ENCODE measurements at places on chromosomes 2 and 18.

DNA sequence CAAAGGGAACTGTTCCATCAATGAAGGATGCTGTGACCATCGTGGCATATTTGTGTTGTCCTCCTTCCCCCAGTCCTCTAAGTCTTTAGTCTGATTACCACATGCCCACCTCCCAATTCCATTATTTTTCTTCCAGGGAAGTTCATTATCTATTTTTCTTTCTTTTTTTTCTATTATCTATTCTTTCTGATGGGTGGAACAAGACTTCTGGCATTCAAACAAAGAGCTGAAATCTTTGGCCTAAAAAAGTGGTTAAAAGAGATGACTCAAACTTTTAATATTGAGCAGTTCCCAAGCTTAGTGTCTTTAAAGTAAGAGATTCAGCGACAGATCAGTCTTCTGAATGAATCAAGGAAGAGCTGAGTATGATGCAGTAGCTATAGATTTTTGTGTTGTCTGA, 66.6 kb downstream of the DIS3L2 start:
- peaks cover 62% of the 10 kb centered on the region for H3K36me3 ChIP-seq
- no peak for DNase-seq
- no peak overlapping the region for H3K4me3 ChIP-seq
- peaks cover 3% of the 10 kb centered on the region for H3K27me3 ChIP-seq
- H3K4me1 ChIP-seq: peaks cover 16% of the 10 kb centered on the region
- H3K27ac ChIP-seq: no peak overlapping the region

- peaks cover 3% of the 10 kb centered on the region for H3K27me3 ChIP-seq
- no peak overlapping the region for H3K4me3 ChIP-seq
- H3K27ac ChIP-seq: no peak overlapping the region
- no peak for DNase-seq
- no peaks in the 10 kb centered on the region for H3K36me3 ChIP-seq
Measured at GRCh38 chr2:138213084-138213483, 248.8 kb downstream of the HNMT start.

GRCh38 chr2:16726147-16726546, 60.5 kb upstream of the CYRIA start:
- H3K4me3 ChIP-seq: no peak overlapping the region
- peaks cover 23% of the 10 kb centered on the region for H3K27me3 ChIP-seq
- H3K27ac ChIP-seq: no peak overlapping the region
- no peaks in the 10 kb centered on the region for H3K36me3 ChIP-seq
- DNase-seq: no peak

DNA sequence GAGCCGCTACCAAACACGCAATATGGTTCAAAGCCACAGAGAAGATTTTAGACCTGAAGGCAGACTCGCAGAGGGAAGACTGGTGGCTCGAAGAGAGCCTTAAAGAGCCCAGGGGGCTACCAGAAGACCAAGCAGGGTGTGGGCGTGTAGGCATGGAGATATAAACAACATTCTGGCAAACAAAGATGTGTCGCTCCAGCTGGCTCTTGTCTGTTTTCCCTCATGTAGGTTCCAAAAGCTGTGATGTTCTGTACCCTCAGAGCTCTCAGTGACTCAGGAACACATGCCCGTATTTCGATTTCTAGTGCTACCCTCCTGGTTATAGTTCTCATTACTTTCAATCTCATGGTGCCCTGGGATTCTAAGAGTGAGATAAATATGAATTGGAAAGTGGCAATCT, 44.5 kb downstream of the DOCK10 start:
- H3K36me3 ChIP-seq: no peaks in the 10 kb centered on the region
- DNase-seq: no peak
- H3K27me3 ChIP-seq: peaks cover 9% of the 10 kb centered on the region
- H3K27ac ChIP-seq: no peak overlapping the region
- H3K4me3 ChIP-seq: no peak overlapping the region

- H3K27ac ChIP-seq: no peak overlapping the region
- no peak overlapping the region for H3K4me3 ChIP-seq
- no peak for DNase-seq
- no peaks in the 10 kb centered on the region for H3K4me1 ChIP-seq
- peaks cover 10% of the 10 kb centered on the region for H3K27me3 ChIP-seq
Measured at GRCh38 chr2:232674491-232674890, 22.6 kb upstream of the GIGYF2 start.

DNA sequence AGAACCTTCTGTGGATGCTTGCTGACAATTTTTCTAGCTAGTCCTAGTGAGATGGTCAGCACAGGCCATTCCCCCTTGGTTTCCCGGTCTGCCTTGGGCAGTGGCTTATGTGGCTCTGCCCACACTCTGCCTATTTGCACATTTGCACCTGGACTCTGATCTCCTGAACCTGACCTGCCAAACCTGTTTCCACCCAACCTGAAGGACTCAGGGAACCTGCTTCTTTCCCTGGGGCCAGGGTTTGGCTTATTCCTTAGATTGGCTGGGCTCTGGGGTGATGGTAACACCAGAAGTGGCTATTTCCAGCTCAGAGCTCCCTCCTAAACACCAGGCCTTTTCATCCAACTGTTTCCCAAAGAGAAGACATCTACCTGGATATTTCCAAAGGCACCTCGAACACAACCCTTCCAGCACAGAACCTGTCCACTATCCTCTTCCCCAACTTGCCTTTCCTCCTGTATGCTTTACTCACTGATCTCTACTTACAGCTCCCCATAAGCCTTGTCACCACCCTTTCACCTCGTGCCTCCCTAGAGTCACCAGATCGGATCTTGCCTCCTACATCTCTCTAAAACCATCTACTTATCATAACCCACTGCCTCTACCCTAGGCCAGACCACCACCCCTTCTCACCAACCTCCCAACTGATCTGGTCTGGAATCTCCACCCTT, 5.8 kb upstream of the MTA3 start:
- no peak overlapping the region for H3K4me3 ChIP-seq
- peaks cover 6% of the 10 kb centered on the region for H3K27me3 ChIP-seq
- no peaks in the 10 kb centered on the region for H3K36me3 ChIP-seq
- H3K4me1 ChIP-seq: peaks cover 50% of the 10 kb centered on the region
- H3K27ac ChIP-seq: no peak overlapping the region

GRCh38 chr2:241728627-241729026, 5.8 kb upstream of the D2HGDH start:
- H3K27ac ChIP-seq: no peak overlapping the region
- DNase-seq: no peak
- peaks cover 17% of the 10 kb centered on the region for H3K4me1 ChIP-seq
- no peak overlapping the region for H3K4me3 ChIP-seq
- no peaks in the 10 kb centered on the region for H3K27me3 ChIP-seq

GRCh38 chr18:67599277-67599676, 82.8 kb upstream of the DSEL start:
- no peak overlapping the region for H3K27ac ChIP-seq
- peaks cover 5% of the 10 kb centered on the region for H3K4me1 ChIP-seq
- H3K36me3 ChIP-seq: peaks cover 5% of the 10 kb centered on the region

- H3K4me1 ChIP-seq: no peaks in the 10 kb centered on the region
- peaks cover 7% of the 10 kb centered on the region for H3K27me3 ChIP-seq
- no peaks in the 10 kb centered on the region for H3K36me3 ChIP-seq
- DNase-seq: no peak
- H3K4me3 ChIP-seq: no peak overlapping the region
Measured at GRCh38 chr2:102603904-102604303, 15.4 kb upstream of the SLC9A2 start.

DNA sequence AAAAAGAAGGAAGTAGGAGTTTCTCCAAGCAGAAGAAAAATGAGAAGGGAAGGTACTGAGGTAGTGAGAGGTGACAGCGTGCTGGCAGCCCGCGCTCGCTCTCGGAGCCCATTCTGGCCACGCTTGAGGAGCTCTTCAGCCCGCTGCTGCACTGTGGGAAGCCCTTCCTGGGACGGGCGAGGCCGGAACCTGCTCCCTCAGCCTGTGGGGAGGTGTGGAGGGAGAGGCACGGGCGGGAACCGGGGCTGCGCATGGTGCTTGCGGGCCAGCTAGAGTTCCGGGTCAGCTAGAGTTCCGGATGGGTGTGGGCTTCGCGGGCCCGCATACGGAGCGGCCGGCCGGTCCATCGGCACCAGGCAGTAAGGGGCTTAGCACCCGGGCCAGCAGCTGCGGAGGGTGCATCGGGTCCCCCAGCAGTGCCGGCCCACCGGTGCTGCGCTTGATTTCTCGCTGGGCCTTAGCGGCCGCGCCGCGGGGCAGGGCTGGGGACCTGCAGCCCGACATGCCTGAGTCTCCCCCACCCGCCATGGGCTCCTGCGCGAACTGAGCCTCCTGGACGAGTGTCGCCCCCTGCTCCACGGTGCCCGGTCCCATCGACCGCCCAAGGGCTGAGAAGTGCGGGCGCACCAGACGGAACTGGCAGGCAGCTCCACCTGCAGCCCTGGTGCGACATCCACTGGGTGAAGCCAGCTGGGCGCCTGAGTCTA, 11.1 kb upstream of the CYS1 start:
- no peaks in the 10 kb centered on the region for H3K36me3 ChIP-seq
- no peak overlapping the region for H3K4me3 ChIP-seq
- DNase-seq: no peak
- H3K27me3 ChIP-seq: peaks cover 14% of the 10 kb centered on the region

DNA sequence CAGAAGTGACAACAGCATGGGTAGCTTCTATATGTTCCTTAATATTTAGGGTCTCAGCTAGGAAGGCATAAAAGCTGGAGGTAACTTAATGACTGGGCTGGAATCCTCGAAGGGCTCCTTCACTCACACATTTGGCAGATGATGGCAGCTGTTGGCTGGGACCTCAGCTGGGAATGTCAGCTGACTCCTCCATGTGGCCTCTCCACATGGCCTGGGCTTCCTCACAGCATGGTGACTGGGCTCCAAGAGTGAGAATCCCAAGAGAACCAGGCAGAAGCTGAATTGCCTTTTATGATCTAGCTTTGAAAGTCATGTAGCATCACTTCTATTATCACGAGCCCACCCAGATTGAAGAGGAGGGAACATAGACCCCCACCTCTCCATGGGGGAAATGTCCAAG, 54.9 kb downstream of the TET3 start:
- no peaks in the 10 kb centered on the region for H3K27me3 ChIP-seq
- H3K4me3 ChIP-seq: no peak overlapping the region
- peaks cover 10% of the 10 kb centered on the region for H3K36me3 ChIP-seq
- DNase-seq: no peak
- peaks cover 11% of the 10 kb centered on the region for H3K4me1 ChIP-seq
- no peak overlapping the region for H3K27ac ChIP-seq

DNA sequence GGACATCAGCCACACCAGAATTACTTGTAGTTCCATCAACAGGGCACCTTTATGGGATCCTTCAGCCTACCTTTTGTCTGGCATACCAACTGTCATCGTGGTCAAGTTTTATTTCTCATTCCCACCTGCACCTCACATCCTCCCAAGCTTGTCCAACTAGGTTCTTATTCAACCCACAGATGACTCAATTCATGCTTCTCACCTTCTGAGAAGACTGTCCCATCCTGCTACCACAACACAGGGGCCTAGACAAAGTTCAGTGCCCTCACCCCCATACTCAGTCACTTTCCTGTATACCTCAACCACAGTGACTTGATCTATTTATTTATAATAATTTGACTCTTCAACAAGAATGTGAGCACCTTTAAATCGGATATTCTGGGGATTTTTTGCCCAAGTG, 114.4 kb upstream of the ACVR1C start:
- H3K4me3 ChIP-seq: no peak overlapping the region
- peaks cover 58% of the 10 kb centered on the region for H3K36me3 ChIP-seq
- no peak for DNase-seq
- H3K27ac ChIP-seq: no peak overlapping the region
- H3K27me3 ChIP-seq: peaks cover 4% of the 10 kb centered on the region

GRCh38 chr2:240024766-240025165, 376 bp downstream of the NDUFA10 start:
- H3K4me3 ChIP-seq: peak overlapping the region; percentile 97
- H3K36me3 ChIP-seq: peaks cover 17% of the 10 kb centered on the region
- peak overlapping the region; percentile 80 for H3K27ac ChIP-seq
- DNase-seq: peak; percentile 34

GRCh38 chr18:56060967-56061541, 473.1 kb upstream of the TCF4 start:
- H3K27ac ChIP-seq: no peak overlapping the region
- no peaks in the 10 kb centered on the region for H3K4me1 ChIP-seq
- H3K4me3 ChIP-seq: no peak overlapping the region
- DNase-seq: no peak
- no peaks in the 10 kb centered on the region for H3K36me3 ChIP-seq
- H3K27me3 ChIP-seq: no peaks in the 10 kb centered on the region

GRCh38 chr2:6475155-6475940, 390.4 kb downstream of the CMPK2 start:
- H3K4me1 ChIP-seq: peaks cover 18% of the 10 kb centered on the region
- H3K4me3 ChIP-seq: no peak overlapping the region
- no peak for DNase-seq
- peaks cover 3% of the 10 kb centered on the region for H3K27me3 ChIP-seq

DNA sequence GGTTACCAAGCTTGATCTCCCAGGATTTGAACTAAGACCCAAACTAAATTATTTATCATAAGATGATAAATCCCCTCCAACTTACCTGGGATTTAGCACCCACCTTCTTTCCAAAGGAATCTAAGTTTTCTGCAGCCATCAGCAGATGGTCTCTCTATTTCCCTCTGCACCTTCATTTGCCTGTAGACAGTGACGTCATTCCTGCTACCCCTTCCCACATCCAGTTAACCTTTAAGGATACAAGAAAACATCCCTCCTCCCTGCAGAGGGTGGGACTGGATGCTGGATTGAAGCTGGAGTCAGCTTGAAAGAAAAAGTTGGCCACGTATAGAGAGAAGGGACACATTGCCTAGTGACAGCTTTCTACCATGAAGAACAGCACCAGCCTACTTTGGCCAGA, 3.7 kb upstream of the DNER start:
- H3K4me1 ChIP-seq: peaks cover 5% of the 10 kb centered on the region
- no peak for DNase-seq
- H3K4me3 ChIP-seq: no peak overlapping the region
- no peaks in the 10 kb centered on the region for H3K36me3 ChIP-seq
- H3K27ac ChIP-seq: no peak overlapping the region
- peaks cover 69% of the 10 kb centered on the region for H3K27me3 ChIP-seq
